ENCODE measurements at places on chromosomes 2 and 18. TPM values are rescaled to one million over a fixed set of nuclear protein-coding genes. Genes with fewer than 3 reads are reported as not detected.
A peak's percentile ranks its signal among the peaks of the same experiment; 100 is the strongest.

The ERICH2 gene
- total RNA-seq: not detected

The FAM124B gene
- total RNA-seq: not detected

The SPRED2 gene
- 25.6 TPM for total RNA-seq

The THADA gene
- total RNA-seq: 32.6 TPM

The ZNF512 gene
- 28.9 TPM for total RNA-seq

The KCNJ3 gene
- not detected for total RNA-seq

The LRATD1 gene
- 0.05 TPM for total RNA-seq

The CIB4 gene
- not detected for total RNA-seq

The EMILIN2 gene
- 18.4 TPM for total RNA-seq

DNA sequence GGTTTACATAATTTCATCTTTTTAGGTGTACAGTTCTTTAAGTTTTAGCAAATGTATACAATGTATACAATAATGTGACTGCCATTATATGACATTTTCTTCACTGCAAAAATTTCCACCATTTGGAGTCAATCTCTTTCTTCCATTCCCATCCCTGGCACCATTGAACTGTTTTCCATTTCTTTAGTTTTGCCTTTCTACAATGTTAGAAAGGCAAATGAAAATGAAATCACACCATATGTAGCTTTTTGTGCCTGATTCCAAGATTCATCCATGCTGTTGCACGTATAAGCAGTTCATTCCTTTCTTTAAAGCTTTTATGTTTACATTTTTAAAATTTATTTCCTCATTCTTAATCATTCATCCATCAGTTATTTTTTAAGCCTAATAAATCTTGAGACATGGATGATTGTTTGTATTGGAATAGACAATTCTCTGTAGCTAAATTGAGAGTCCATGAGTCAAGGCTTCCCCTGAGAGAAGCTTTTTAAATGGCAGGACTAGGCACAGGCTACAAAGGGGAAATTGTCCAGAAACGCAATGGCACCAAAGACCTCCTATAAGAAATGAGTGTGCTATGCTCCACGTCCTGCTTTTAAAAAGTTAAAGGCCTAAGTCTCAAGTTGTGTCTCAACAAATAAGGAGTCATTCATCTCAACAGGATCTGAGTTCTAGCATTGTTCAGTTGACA is 8.7 kb upstream of the COL5A2 start:
- H3K4me1 ChIP-seq: no peaks in the 10 kb centered on the region
- no peaks in the 10 kb centered on the region for H3K36me3 ChIP-seq
- H3K27me3 ChIP-seq: no peaks in the 10 kb centered on the region
- H3K4me3 ChIP-seq: no peak overlapping the region

GRCh38 chr2:103005393-103005792 is 243.6 kb downstream of the TMEM182 start:
- H3K27ac ChIP-seq: no peak overlapping the region
- H3K4me3 ChIP-seq: no peak overlapping the region
- no peak for DNase-seq
- no peaks in the 10 kb centered on the region for H3K36me3 ChIP-seq
- H3K27me3 ChIP-seq: no peaks in the 10 kb centered on the region

DNA sequence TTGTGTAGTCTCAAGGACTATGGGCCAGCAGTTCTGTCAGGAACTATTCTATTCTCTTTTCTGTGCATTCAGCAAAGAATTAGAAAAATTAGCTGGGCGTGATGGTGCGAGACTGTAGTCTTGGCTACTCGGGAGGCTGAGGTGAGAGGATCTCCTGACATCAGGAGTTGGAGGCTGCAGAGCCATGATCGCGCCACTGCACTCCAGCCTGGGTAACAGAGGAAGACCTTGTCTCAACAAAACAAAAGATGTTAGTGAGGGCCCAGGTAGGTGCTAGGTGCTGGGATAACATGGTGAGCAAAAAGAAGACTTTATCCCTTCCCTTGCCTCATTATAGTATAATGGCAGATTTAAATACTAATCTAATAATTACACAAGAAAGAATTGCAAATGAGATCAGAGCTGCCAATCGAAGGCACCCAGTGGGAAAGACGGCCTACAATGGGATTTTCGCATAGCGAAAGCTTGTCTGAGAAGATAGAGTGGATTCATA is 447 bp upstream of the MRPL19 start:
- no peaks in the 10 kb centered on the region for H3K27me3 ChIP-seq
- H3K36me3 ChIP-seq: peaks cover 10% of the 10 kb centered on the region
- no peak for DNase-seq
- peak overlapping the region; percentile 92 for H3K4me3 ChIP-seq
- H3K27ac ChIP-seq: peak overlapping the region; percentile 83

- peak within 1 kb of the TSS; percentile 63 for H3K27ac ChIP-seq
- H3K36me3 ChIP-seq: peaks cover 27% of the 10 kb centered on the region
- peak within 1 kb of the TSS; percentile 92 for H3K4me3 ChIP-seq
- DNase-seq: peak; percentile 63
- peaks cover 16% of the 10 kb centered on the region for H3K4me1 ChIP-seq
Observed at GRCh38 chr2:219218732-219219701, at the start of gene ABCB6. Gene ABCB6 (minus strand): TSS chr2:219218958. CDS start chr2:219218673, 285 bp downstream.

GRCh38 chr18:44358402-44358801 is 322.3 kb upstream of the SETBP1 start:
- DNase-seq: no peak
- no peak overlapping the region for H3K4me3 ChIP-seq
- no peak overlapping the region for H3K27ac ChIP-seq
- H3K36me3 ChIP-seq: no peaks in the 10 kb centered on the region
- no peaks in the 10 kb centered on the region for H3K27me3 ChIP-seq

- no peaks in the 10 kb centered on the region for H3K4me1 ChIP-seq
- H3K27me3 ChIP-seq: no peaks in the 10 kb centered on the region
- DNase-seq: no peak
- no peak overlapping the region for H3K4me3 ChIP-seq
- no peak overlapping the region for H3K27ac ChIP-seq
Observed at GRCh38 chr2:148981324-148981723, 57.2 kb upstream of the LYPD6B start.

- no peaks in the 10 kb centered on the region for H3K27me3 ChIP-seq
- no peak overlapping the region for H3K27ac ChIP-seq
- DNase-seq: no peak
- no peaks in the 10 kb centered on the region for H3K4me1 ChIP-seq
- H3K4me3 ChIP-seq: no peak overlapping the region
- peaks cover 8% of the 10 kb centered on the region for H3K36me3 ChIP-seq
Observed at GRCh38 chr2:10579876-10580514, 109.8 kb downstream of the NOL10 start.

DNA sequence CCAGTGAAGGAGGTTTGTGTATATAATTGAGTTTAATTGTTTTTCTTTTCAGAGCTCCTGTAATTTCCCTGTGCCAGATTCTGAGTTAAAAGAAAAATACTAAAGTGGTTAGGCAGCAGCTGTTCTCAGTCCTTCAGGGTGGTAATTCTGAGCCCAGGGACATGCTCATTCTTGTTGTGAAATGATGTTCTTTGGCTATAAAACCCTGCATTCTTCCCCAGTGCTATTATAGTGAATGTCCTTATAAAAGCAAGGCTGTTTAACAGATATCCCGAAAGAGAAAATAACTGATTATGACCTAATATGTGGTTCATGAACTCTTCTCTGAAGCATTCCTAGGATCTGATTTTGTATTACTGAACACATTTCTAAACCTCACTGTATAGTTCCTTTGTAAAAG is 34.0 kb downstream of the ADAM23 start:
- no peak for DNase-seq
- H3K27me3 ChIP-seq: no peaks in the 10 kb centered on the region
- no peaks in the 10 kb centered on the region for H3K4me1 ChIP-seq
- no peaks in the 10 kb centered on the region for H3K36me3 ChIP-seq
- no peak overlapping the region for H3K27ac ChIP-seq

DNA sequence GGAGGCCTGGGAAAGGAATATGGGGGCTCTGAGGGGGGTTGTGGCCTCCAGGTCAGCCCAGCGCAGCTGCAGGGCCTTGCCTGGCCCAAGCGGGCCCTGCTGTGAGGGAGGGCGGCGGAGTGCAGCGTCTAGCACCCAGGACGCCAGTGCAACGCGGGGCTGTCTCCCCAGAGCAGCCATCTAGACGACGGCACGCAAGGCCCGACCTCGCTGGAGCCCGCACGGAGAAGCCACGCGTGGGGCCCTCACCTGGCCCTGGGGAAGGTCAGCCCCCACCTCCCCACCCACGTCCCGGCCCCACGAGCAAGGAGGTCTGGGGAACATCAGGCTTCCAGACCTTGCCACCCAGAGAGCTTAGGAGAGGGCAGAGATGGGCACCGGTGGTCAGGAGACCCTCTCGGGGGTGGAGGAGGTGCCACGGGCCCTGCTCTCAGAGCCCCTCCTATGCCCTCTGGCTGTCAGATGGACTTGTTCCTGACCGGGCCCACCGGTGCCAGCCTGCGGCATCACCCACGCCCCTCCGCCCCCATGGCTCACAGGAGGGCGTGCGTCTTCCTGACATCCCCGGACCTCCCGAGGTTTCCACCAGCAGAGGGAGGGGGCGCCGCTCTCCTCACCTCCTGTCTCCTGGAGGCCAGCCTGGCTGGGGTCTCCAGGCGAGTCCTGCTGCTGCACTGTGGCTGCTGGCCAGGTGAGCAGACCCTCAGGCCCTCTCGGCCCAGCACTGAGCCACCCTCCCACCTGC is 17.0 kb downstream of the GPR35 start:
- no peaks in the 10 kb centered on the region for H3K36me3 ChIP-seq
- no peaks in the 10 kb centered on the region for H3K27me3 ChIP-seq
- no peak overlapping the region for H3K27ac ChIP-seq
- no peak overlapping the region for H3K4me3 ChIP-seq

GRCh38 chr2:239460780-239461179 is 60.0 kb upstream of the HDAC4 start:
- no peak for DNase-seq
- no peaks in the 10 kb centered on the region for H3K4me1 ChIP-seq
- no peak overlapping the region for H3K27ac ChIP-seq
- no peak overlapping the region for H3K4me3 ChIP-seq
- H3K27me3 ChIP-seq: no peaks in the 10 kb centered on the region

DNA sequence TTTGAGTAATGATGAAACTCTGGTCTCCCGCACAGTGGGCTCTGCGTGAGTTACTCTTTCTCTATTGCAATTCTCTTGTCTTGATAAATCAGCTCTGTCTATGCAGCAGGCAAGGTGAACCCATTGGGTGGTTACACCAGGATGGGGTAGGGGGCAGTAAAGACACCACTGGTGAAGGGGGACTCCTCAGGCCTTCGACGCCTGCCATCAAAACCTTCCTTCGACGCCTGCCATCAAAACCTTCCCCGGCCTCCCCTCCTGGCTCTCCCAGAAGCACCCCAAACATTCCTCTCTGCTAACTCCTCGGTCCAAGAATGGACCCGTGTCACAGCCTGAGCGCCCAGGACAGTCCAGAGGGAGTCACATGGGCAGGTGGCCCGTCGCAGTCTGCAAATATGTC is 4.8 kb upstream of the STARD7 start:
- no peak overlapping the region for H3K4me3 ChIP-seq
- peaks cover 22% of the 10 kb centered on the region for H3K4me1 ChIP-seq
- no peaks in the 10 kb centered on the region for H3K36me3 ChIP-seq
- H3K27me3 ChIP-seq: no peaks in the 10 kb centered on the region

DNA sequence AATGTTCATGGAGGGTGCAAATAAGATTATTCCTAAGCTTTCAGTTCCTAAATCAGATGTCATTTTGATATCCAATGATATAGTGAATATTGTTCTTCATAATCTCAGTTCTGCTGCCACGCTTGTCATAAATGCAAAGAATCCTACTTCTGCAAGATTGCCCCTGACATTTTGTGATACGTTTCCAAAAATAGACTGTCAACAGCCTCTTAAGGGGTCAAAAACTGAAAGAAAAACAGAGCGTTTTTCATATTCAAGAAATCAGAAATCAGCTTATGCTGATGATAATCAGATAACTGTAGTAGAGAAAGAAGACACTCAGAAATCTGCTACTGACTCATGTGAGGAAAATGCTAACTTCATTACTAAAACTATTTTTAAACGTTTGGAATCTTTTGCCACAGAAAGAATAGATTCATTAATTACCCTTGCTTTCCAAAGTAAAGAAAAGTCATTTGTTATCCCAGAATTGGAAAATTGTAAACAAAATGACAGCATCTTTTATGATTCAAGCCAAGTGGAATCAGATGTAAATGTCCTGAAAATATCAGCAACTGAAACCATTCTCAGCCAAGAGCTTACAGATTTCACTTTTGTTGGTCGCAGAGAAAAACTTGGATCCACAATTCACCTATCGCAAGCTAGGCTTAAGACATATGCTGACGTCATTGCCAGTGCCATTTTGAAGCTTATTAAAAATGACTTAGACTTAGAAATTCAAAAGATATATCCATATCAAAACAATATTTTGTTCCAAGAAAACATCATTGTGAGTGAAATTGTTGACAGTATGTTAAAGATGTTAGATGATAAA is 55.1 kb downstream of the FSIP2 start:
- no peaks in the 10 kb centered on the region for H3K4me1 ChIP-seq
- no peak overlapping the region for H3K27ac ChIP-seq
- no peaks in the 10 kb centered on the region for H3K27me3 ChIP-seq
- DNase-seq: no peak
- H3K4me3 ChIP-seq: no peak overlapping the region
- H3K36me3 ChIP-seq: no peaks in the 10 kb centered on the region

DNA sequence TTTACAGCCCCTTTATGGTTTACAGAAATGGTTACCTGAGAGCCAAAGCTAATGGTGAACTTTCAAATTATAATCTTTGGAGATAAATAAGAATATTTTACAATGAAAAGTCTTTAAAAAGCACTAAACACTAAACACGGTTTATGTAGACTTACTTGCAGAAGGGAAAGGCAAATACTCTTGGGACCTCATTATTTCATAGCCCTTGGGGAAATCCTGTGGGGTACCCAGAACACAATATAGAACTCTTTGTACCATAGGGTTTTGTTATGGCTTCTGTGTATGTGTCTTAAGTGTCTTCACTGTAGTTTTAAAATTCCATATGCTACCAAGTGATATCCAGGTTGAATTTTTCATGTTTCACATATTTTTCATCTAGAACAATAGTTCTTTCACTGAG is 90.6 kb downstream of the KCNH7 start:
- DNase-seq: no peak
- H3K4me3 ChIP-seq: no peak overlapping the region
- H3K4me1 ChIP-seq: no peaks in the 10 kb centered on the region
- no peaks in the 10 kb centered on the region for H3K27me3 ChIP-seq
- no peak overlapping the region for H3K27ac ChIP-seq

- H3K27me3 ChIP-seq: no peaks in the 10 kb centered on the region
- no peak overlapping the region for H3K4me3 ChIP-seq
- no peaks in the 10 kb centered on the region for H3K36me3 ChIP-seq
- H3K4me1 ChIP-seq: no peaks in the 10 kb centered on the region
Observed at GRCh38 chr2:24410976-24411375, 50.6 kb upstream of the ITSN2 start.

DNA sequence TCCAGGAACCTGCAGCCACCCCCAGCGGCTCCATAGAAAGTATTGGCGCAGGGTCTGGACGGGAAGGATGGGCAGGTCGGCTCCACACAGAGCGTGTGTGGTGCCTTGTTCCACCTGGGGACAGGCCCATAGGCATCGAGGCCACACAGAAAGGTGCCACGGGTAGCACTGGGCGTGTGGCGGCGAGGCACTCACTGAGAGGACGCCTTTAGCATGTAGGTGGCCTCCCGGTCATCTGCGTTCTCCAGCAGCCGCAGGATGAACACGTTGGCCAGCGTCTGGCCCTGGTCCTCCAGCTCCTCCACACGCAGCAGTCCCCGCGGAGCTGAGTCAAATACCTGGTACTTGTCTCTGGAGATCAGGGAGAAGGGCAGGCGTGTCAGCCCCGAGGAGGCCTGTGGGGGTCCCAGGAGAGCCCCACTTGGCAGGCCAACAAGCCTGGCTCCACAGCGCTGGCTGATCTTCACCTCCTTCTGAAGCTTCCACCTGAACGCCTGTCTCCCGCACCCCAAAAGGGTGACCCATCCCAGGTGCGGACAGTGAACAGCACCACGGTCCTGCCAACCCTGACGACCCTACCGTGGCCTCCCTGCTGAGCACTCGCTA is 13.2 kb downstream of the SNORC start:
- no peak overlapping the region for H3K4me3 ChIP-seq
- H3K27ac ChIP-seq: no peak overlapping the region
- no peaks in the 10 kb centered on the region for H3K27me3 ChIP-seq
- no peaks in the 10 kb centered on the region for H3K36me3 ChIP-seq
